NCI-H187 (cell line): ENCODE measurements at places on chromosomes 16 and 17.

DNA sequence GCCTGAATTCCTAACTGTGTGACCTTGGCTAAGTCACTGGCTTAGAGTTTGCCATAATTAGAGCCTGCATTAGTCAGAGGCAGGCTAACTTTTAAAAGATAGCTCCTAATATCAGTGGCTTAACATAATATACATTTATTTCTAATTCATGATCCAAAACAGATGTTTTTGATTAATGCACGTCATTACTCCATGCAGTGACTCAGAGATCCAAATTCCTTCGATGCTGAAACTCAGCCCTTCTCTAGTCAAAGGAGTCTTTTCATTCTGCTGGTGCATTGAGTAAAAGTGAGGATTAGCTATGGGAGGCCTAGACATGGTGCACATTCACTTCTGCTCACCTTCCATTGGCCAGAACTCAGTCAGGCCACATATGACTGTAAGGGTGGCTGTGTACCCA lies 49.8 kb downstream of the IRX3 start:
- DNase-seq = no peak

DNA sequence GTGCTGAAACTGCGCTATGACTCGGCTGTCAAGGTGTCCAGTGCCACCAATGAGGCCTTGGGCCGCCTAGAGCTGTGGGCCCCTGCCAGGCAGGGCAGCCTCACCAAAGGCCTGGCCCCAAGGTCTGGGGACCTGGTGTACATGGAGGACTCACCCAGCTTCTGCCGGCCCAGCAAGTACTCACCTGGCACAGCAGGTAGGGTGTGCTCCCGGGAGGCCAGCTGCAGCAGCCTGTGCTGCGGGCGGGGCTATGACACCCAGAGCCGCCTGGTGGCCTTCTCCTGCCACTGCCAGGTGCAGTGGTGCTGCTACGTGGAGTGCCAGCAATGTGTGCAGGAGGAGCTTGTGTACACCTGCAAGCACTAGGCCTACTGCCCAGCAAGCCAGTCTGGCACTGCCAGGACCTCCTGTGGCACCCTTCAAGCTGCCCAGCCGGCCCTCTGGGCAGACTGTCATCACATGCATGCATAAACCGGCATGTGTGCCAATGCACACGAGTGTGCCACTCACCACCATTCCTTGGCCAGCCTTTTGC lies 25.0 kb downstream of the WNT9B start:
- peak; percentile 39 for DNase-seq

DNA sequence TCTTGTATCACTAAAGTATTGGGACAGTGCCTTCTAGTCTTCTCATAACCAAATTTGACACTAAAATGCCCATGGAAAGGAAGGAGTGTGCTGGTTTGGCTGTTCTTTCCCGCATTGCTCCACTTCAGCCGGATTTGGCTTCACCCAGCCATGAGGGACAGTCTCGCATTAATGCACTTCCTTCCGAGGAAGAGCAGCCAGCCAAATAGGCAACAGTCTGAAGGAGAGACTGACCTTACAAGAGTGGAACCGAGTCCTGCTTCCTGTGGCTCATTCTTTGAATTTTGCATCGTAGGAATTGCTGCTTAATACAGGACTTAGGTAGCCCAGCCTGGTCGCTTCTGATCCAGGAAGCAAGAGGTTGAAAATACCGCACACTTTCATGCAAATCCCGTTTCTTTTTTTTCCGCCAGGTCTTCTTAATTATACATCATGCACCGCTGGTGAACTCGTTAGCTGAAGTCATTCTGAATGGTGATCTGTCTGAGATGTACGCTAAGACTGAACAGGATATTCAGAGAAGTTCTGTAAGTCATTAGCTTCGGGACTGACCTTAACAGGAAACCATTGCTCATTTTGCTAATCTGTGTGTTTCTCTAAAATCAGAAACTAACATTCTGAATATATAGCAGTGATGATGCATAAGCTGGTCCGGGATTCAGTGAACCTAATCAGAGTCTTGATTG lies 38.2 kb downstream of the CLEC16A start:
- no peak for DNase-seq

GRCh38 chr17:67478401-67479041 lies 101.4 kb downstream of the PITPNC1 start:
- DNase-seq = no peak

DNA sequence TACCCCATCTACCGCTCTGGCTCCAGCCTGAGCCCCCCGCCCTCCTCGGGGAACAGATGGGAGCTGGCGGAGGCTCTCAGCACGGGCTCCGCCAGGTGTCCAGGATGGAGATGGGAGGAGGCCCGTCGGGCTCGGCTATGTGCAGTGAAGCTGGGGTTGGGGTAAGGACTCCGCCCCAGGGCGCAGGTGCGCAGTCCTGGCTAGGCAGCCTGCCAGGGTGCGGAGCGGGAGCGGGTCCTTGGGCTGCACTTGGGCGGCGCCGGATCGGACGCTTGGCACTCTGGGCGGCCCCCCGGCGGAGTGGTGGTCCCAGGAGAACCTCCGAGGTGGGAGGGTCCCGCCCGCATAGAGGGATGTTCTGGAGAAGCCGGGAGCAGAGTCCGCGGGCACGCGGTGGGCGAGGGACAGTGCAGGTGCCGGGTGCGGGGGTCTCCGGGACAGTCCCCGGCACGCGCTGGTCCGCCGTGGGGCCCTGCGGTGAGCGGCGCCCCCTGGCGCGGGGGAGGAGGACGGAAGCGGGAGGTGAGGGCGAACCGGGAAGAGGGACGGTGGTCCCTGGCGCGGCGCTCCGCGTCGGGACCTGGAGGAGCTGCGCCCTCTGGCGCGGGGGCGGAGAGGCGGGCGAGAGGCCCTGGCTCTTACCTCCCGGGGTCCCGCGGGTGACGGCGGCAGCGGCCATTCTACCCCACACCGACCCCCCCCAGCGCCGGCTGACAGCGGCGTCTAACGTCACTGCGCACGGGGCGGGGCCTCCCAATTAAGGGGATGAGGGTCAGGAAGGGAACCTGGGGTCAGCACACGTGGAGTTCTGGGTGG lies at the start of gene CAMTA2:
Gene CAMTA2, minus strand, starts transcription at position 725 of the 816 bp plus-strand sequence. CDS start 1,453 bp downstream, outside the sequence.
- peak; percentile 69 for DNase-seq

GRCh38 chr17:77495575-77495974 lies 354.8 kb downstream of the SEC14L1 start:
- no peak for DNase-seq

DNA sequence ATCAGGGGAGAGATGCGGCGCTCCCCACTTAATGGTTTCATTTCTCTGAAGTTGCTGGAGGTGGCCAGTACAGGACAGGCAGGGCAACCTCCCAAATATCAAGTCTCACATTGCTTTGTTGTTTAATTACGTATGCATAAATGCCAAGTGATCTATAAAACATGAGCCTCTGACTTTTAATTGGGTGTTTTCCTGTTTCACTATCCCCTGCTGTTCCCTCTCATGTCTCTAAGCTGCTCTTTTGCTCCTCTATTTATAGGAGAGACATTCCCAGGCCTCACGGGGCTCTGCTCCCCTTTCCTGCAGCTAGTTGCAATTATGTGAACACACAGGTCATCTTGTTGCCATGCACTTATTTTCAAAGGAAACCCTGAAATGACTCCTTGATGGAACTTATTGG lies 1173.5 kb upstream of the GOT2 start:
- no peak for DNase-seq

- no peak for DNase-seq
Observed at GRCh38 chr17:50440838-50441829, 15.1 kb downstream of the ACSF2 start.

DNA sequence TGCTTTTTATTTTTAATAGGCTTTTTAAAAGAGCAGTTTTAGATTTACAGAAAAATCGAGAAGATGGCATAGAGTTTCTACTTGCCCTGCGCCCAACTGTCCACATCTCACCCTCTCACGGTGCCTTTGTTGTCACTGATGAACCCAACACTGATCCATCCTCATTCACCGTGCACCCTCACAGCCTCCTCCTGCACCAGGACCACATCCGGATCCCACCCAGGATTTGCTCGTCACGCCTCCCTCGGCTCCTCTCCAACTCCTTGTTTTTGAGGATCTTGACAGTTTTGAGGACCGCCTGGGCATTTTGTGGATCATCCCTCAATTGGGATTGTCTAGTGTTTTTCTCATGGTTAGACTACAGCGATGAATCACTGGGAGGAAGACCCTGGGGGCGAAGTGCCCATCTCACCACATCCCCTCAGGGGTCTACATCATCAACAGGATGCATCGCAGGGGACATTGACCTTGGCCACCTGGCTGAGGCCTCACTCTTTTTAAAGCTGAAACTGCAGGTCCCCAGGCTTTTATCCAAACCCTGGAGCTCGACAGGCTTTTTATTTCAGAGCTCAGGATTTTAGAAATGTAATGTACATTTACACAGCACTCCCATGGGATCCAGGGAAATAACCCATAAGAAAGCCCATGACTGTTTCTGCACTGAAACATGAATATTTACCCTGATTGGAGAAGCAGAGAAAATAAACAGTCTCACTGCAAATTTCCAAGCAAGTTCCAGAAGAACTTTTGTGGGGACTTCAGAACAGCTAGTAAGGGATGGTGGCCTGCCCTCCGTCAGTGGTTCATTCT lies 71.8 kb upstream of the ZNF469 start:
- no peak for DNase-seq

DNA sequence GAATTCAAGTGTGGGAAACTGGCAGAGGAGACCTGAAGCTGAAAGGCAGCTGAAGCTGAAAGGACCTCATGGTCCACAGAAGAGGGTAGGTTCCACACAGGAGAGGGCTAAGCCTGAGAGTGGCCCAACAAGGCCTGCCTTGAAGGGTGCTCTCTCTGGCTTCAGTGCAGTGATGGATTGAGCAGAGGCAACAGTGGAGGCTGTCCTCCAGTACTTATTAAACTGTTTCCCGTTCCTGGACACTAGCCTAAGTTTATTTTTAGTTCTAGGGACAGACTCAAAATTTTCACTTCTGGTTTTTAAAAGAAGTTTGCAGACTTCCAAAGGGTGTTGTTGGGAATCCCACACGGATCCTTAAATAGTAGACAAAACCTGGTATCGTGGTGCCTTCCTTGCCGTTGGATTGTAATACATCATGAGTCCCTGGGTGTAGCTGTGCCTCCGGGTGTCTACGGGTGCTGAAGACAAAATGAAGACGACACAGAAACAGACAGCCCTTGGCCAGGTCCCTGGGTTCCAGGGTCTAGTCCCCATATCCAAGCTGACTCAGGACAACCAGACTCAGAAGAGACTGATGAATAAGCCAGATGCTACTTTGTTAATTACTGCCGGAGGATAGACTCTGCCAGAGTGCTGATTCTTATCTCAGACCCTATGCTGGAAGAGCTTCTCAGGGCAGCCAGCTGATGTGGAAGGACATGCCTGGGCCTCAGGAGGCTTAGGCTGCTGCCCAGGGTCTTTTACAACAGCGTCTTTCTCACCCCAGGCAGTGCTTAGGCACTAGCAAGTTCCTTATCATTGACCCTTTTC lies 7.1 kb upstream of the CMTM4 start:
- DNase-seq = no peak

- no peak for DNase-seq
Observed at GRCh38 chr16:3187798-3188674, at the start of gene OR1F1. TSS of gene OR1F1 (plus strand) at chr16:3188204.

DNA sequence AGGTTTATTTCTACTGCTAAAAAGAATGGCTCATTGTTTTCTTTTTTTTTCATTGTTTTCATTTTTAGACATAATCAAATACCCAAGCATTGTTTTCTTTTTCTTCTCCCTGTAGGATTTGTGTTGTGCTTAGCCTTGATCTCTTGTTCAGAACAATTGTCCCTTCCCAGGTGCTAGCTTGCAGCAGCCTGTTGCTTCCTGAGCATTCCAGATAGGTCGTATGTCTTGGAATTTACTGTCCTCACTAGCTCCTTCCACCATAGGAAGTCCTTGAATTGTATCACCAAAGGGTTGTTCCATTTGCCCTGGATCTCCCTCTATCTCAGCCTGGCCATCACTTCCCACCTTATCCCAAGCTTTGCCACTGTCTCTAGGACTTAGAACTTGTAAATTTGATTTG lies 10.0 kb upstream of the VPS4A start:
- no peak for DNase-seq

DNA sequence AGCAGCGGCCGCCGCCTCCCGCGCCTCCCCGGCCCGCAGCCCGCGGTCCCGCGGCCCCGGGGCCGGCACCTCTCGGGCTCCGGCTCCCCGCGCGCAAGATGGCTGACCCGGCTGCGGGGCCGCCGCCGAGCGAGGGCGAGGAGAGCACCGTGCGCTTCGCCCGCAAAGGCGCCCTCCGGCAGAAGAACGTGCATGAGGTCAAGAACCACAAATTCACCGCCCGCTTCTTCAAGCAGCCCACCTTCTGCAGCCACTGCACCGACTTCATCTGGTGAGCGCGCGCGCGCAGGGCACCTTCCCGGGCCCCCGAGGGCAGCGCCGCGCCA lies 258 bp downstream of the PRKCB start:
- no peak for DNase-seq

DNA sequence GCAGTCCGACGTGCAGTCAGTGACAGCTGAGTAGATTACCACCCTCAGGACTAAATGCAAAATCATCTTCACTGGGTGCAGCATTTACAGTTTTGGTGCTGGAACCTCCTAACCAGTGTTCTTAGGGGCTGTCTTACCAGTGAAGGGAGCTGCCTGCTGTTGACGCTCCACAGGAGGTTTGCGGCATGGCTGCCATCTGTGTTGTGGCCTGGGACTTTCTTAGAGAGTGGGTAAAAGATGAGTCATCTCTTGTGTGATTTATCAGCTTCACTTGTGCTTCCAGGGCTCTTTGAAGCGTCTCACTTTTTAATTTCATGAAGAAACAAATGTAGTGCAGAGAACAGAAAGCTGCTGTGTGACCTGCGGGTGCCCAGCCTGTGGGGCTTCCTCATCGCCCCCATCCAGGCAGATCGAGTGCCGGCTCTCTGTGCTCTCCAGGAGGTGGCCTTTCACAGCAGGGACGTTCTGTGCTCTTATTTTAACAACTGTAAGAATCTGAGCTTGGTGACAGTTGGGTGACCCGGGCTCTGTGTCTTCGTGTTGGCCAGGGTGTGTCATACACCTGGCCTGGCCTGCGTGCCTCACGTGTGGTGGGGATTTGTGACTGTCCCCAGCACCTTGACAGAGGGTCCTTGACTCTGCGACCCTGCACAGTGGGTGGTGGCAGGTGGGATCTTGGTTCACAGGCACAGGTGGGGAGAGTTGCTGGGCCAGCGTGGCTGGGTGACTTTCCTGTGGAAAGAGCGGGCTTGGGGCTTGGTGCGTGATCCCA lies 24.3 kb upstream of the ZNF750 start:
- no peak for DNase-seq

- no peak for DNase-seq
Observed at GRCh38 chr17:7763919-7764318, 46.4 kb downstream of the DNAH2 start.

DNA sequence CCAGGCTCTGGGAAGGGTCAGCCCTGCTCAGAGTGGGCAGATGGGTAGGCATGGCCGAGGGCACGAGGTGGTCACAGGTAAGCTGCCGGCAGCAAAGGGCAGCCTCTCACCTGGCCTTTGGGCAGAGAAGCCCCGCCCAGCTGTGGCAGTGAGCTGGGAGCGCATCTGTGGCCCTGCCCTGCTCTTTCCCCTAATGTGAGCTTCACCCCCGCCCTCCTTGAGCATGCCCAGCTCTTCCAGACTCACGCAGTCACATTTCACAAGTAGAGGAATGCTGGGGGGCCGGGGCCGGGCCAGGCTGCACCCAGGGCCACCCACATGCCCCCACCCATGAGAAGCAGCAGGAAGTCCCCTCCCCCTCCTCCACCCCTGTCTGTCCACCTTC lies 40.7 kb upstream of the SLC38A10 start:
- no peak for DNase-seq

- peak; percentile 96 for DNase-seq
Observed at GRCh38 chr16:1900452-1900774, 17.8 kb downstream of the HS3ST6 start.

GRCh38 chr16:79372503-79373184 lies 227.9 kb downstream of the MAF start:
- DNase-seq = no peak
